ENCODE measurements at places on chromosomes 5 and 9.

DNA sequence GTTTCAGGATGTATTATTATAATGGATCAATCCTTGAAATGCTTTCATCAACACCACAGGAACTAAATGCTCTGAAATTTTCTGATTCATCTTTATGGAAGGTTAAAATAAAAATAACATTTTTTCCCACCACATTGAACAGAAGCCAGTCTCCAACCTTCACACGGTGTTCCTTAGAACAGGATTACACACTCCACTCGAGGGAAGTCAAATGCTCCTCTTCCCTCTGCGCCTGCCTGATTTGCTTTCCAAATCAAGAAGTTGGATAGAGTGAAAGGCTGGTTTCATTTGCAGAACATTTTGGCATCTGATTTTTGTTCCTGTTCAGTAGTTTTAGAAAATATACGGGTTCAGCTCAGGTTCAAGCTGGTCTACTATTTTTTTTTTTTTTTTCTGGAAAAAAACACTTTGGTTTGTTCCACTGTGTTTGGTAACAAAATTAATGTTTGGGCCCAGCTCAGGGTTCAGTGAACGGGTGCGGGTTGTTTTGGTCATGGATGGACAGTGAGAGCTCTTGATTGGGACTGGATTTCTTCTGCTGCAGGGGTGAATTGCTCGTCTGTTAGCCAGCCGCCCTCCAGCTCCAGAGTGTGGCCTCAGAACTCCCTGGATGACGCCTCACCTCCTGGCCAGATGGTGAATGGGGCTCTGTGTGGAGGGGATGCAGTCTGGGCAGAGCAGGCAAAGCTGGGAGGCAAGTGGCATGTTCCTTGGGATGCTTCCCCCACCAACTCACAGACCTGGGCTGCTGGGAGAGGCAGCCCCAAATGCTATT lies 82.4 kb upstream of the STC2 start:
- DNase-seq, result no peak

- DNase-seq, result no peak
Observed at GRCh38 chr5:154844809-154845208, 5.6 kb downstream of the FAXDC2 start.

DNA sequence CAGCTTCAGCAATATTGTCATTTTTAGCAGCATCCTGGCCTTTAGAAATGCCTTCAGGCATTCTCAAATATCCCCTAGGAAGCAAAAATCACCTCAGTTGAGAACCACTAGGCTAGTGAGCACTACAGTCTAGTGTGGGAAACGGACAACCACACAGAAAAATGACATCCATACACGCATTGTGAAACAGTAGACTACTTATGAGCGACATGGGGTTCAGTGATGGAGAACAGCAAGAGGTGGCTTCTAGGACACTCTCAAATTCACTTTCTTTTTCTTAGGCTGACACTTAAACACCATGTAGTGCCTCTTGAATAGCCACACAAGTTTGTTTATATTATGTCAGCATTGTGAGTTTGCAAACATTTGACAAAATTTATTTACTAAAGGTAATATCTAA lies 203.0 kb downstream of the KDM4C start:
- no peak for DNase-seq

- no peak for DNase-seq
Observed at GRCh38 chr9:113957351-113957750, 81.2 kb downstream of the ZNF618 start.

GRCh38 chr5:172336264-172336663 lies 52.7 kb upstream of the UBTD2 start:
- no peak for DNase-seq

GRCh38 chr5:151923866-151924476 lies 680 bp downstream of the GLRA1 start:
- DNase-seq, result no peak

DNA sequence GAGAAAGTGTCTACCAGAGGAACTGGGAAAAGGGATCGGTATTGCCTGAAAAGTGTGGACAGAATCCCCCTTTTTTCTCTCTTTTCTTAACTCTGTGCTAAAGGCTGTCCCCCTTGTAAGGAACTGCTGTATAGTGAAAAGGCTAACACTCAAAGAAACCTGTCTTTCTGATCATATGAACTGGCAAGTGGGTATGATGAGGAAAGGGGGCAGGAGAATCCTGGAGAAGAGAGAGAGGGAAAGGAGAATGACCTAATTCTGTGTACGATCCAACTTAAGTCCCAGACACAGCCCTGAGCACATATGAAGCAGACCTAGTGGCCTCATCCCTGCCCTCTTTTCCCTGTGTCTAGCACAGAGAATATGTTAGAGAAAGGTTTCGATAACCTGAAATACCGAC lies 967 bp downstream of the ANKRD31 start:
- no peak for DNase-seq

- DNase-seq, result no peak
Observed at GRCh38 chr5:167716126-167716775, 575.2 kb upstream of the WWC1 start.

DNA sequence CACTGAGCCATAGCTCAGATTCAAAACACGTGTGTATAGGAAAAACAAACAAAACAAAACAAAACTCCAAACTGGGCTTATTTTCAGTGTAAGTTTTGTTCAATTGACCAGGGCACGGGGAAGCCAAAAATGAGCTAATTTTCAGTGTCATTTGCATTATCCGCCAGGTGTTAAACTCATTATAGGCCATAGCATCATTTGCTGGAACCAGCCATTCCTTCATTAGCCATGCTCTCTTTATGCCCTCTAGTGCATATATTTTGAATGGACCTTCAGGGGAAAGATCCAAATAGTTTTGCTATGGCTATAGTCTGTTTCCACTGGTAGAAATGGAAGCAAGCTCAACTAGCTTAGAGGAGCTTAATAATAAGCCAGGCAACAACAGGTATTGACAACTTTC lies 1205.2 kb upstream of the DMAC1 start:
- no peak for DNase-seq

GRCh38 chr9:114185570-114186490 lies 30.5 kb downstream of the COL27A1 start:
- DNase-seq, result no peak

- DNase-seq, result no peak
Observed at GRCh38 chr9:33289936-33290246, 425 bp upstream of the NFX1 start.

GRCh38 chr5:158619083-158619788 lies 480.5 kb downstream of the EBF1 start:
- no peak for DNase-seq

- no peak for DNase-seq
Observed at GRCh38 chr5:1468629-1469527, 23.6 kb upstream of the SLC6A3 start.

DNA sequence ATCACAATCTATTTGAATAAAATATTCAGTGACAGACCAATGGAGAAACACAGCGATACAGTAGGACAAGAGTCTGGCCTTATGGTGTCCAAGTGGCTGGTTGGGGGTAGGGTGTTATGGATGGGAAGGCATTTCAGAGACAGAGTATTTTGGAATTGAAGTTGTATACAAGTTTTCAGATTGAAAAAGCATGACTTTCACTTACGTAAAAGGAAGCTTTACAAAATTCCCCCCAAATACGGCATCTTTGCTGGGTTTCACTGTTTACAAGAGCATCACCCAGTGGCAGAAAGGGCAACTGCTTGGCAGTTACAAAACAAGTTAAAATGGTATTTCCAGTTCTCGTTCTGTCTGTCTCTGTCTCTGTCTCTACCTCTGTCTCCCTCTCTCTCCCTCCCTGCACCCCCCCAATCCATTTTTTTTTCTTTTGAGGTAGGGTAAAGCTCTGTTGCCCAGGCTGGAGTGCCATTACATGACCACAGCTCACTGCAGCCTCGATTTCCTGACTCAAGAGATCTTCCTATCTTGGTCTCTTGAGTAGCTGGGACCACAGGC lies 86.2 kb downstream of the PTPN3 start:
- no peak for DNase-seq

- DNase-seq, result no peak
Observed at GRCh38 chr9:106716820-106717219, 146.1 kb upstream of the ZNF462 start.

GRCh38 chr5:98954392-98955028 lies 25.7 kb upstream of the CHD1 start:
- DNase-seq, result no peak

DNA sequence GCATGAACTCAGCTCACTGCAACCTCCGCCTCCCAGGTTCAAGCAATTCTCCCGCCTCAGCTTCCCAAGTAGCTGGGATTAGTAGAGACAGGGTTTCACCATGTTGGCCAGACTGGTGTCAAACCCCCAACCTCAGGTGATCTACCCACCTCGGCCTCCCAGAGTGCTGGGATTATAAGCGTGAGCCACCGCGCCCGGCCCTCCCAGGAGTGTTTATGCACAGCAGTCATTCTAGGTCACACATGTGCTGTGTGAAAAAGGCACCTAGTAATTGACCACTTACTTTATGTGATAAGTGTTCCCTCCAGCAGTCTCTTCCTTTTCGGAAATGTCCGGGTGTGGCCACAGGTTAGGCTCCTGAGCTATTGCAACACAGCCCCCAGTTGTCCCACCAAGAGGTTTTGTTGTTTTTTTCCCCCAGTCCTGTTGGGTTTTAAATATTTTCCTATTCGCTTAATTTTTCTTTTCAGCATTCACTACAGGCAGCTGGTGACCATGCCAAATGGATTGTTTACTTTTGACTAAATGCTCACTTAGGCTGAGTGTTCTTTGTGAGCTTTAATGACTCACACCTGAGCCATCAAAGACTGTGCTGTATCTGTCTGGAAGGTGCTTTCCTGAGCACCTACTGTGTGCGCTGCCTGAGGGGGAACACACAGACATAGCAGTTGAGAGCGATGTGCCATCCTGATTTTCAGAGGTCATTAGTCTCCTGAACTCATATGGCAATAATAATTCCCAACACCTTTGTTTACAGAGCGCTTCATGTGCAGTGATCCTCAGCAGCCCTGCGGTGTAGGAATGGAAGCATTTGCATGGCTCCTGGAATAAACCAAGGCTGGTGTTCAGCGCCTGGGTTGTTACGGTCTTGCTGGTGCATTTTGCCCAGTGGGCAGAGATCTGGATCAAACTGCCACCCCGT lies 94.3 kb downstream of the MVB12B start:
- DNase-seq, result no peak

DNA sequence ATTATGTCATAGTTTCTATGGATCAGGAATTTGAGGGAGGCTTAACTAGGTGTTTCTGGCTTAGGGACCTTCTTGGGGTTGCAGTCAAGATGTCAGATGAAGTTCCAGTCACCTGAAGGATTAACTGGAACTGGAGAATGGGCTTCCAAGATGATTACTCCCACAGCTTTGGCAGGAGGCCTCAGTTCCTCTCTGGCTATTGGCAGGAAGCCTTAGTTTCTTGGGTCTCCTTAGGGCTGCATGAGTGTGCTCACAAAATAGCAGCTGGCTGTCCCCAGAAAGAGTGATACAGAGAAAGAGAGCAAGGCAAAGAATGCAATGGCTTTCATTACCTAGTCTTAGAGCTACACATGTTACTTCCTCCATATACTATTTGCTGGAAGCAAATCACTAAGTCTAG lies 138.1 kb upstream of the TLE4 start:
- no peak for DNase-seq

DNA sequence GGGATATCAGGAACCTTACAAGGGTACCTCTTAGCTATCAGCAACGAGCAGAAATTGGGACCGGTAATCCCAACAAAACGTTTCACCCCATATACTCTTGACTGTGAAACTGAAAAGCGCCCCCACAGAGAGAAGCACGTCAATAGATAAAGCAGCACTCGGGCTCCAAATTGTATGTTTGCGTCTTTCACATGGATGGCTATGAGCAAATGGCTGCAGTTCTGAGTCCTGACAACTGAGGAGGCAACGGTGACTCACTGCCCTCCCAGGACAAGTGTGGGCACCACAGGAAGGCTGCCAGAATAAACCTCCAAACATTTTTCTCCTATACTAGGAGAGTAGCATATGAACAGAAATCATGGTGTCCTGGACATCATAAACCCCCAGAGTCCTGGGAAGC lies 36.6 kb downstream of the SEMA4D start:
- no peak for DNase-seq

DNA sequence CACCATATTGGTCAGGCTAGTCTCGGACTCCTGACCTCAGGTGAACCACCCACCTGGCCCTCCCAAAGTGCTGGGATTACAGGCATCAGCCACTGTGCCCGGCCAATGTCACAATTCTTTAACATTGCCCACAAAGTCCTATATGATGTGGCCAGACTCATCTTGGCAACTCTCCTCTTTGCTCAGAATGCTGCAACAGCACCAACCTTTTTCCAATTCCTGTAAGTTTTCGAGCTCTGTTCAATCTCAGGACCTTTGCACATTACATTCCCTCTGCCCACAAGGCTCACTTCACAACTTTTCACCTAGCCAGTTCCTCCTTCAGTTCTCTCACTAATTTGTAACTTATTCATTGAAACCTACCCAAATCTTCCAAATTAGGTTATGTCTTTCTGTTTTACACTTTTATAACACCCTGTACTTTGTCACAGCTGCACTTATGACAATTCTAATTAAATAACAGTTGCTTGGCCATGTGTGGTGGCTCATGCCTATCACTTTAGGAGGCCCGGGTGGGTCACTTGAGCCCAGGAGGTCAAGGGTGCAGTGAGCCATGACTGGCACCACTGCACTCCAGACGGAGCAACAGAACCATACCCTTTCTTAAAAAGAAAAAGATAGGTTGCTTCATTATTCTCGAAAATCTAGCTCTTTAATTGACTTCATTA lies 30.9 kb upstream of the GLDC start:
- no peak for DNase-seq

- no peak for DNase-seq
Observed at GRCh38 chr5:76422227-76422626, 19.1 kb downstream of the IQGAP2 start.

- DNase-seq, result no peak
Observed at GRCh38 chr5:125536095-125536494, 789.7 kb upstream of the ZNF608 start.

Measured in DMS 273 treated with DMSO at 0.1 percent for 48 hours (cell line).